Activated T-helper 1 cell treated with anti-CD3 and anti-CD28 coated beads, Interleukin-12 subunit alpha, Interleukin-12 subunit beta, Interleukin-2, Interleukin-4 antibody, amounts not matched to agents 30 ng/mL and 10 ng/mL and 1 ng/mL, durations not matched to agents 14 hours and 24 hours and 36 hours (primary cell): ENCODE measurements at places on chromosomes 12 and 14. TPM values are rescaled to one million over a fixed set of nuclear protein-coding genes. Genes with fewer than 3 reads are reported as not detected.

PIWIL1 gene
- total RNA-seq, result not detected in 2 replicates

GPR162 gene
- total RNA-seq, result 0.29 and 0.32 TPM in 2 replicates

TAS2R50 gene
- 0.91 and 1.7 TPM in 2 replicates for total RNA-seq

RNASE4 gene
- 0.34 and 0.39 TPM in 2 replicates for total RNA-seq

RNU4-1 gene
- 2,369 and 3,474 TPM in 2 replicates for total RNA-seq

TPPP2 gene
- not detected in 2 replicates for total RNA-seq

SALL2 gene
- 1.3 and 1.6 TPM in 2 replicates for total RNA-seq

SOX5 gene
- 1.3 and 3.1 TPM in 2 replicates for total RNA-seq

NKX2-1 gene
- total RNA-seq, result not detected in 2 replicates

SMIM41 gene
- total RNA-seq, result 0.44 TPM in 1 of 2 replicates, not detected in the other

SLC5A8 gene
- not detected in 2 replicates for total RNA-seq

GSG1 gene
- total RNA-seq, result not detected in 2 replicates

GPRC5D gene
- total RNA-seq, result not detected in 2 replicates

SMCO2 gene
- total RNA-seq, result 0.99 and 1.8 TPM in 2 replicates

TCTN2 gene
- 2.8 and 3.0 TPM in 2 replicates for total RNA-seq

SLC8A3 gene
- 0.21 and 0.24 TPM in 2 replicates for total RNA-seq

CLEC7A gene
- 0.17 TPM in 1 of 2 replicates, not detected in the other for total RNA-seq

KERA gene
- not detected in 2 replicates for total RNA-seq

KRT72 gene
- not detected in 2 replicates for total RNA-seq

TAS2R19 gene
- 3.6 and 4.3 TPM in 2 replicates for total RNA-seq

AQP5 gene
- total RNA-seq, result not detected in 2 replicates

RGS6 gene
- 2.0 and 2.4 TPM in 2 replicates for total RNA-seq

PZP gene
- total RNA-seq, result not detected in 2 replicates

TMCC3 gene
- total RNA-seq, result 0.08 and 0.12 TPM in 2 replicates

NINJ2 gene
- 4.8 and 6.8 TPM in 2 replicates for total RNA-seq

PMEL gene
- 0.29 TPM in 1 of 2 replicates, not detected in the other for total RNA-seq

CISTR gene
- not detected in 2 replicates for total RNA-seq

CRACR2A gene
- total RNA-seq, result 28.0 and 30.0 TPM in 2 replicates

DHH gene
- 0.10 TPM in 1 of 2 replicates, not detected in the other for total RNA-seq

C12orf54 gene
- not detected in 2 replicates for total RNA-seq

SLC24A4 gene
- total RNA-seq, result not detected in 2 replicates

EVL gene
- total RNA-seq, result 290 and 309 TPM in 2 replicates

SPX gene
- 0.49 and 1.0 TPM in 2 replicates for total RNA-seq

KIF5A gene
- 2.4 TPM in 2 replicates for total RNA-seq

BEGAIN gene
- total RNA-seq, result 2.5 and 2.8 TPM in 2 replicates

COX8C gene
- not detected in 2 replicates for total RNA-seq

CD9 gene
- 47.4 and 50.9 TPM in 2 replicates for total RNA-seq

GDF11 gene
- total RNA-seq, result 14.2 and 15.2 TPM in 2 replicates

KRT79 gene
- not detected in 2 replicates for total RNA-seq

PIK3C2G gene
- not detected in 2 replicates for total RNA-seq

IQSEC3 gene
- total RNA-seq, result 0.05 and 0.24 TPM in 2 replicates

GLS2 gene
- 1.5 and 2.6 TPM in 2 replicates for total RNA-seq

BDKRB1 gene
- total RNA-seq, result not detected in 2 replicates

MYF6 gene
- not detected in 2 replicates for total RNA-seq

SERPINA4 gene
- total RNA-seq, result not detected in 2 replicates

EID3 gene
- 10.5 and 10.6 TPM in 2 replicates for total RNA-seq

KRT71 gene
- total RNA-seq, result not detected in 2 replicates

DLGAP5 gene
- 22.4 and 26.4 TPM in 2 replicates for total RNA-seq

CNTN1 gene
- total RNA-seq, result not detected in 2 replicates
